Stromal cell of bone marrow (primary cell): ENCODE measurements at places on chromosomes 1 and 21.

GRCh38 chr21:35116777-35117176, 67.7 kb upstream of the RUNX1 start:
- DNase-seq: no peak

- DNase-seq: peak; percentile 23
Observed at GRCh38 chr21:17371450-17371849, 141.4 kb upstream of the CXADR start.

DNA sequence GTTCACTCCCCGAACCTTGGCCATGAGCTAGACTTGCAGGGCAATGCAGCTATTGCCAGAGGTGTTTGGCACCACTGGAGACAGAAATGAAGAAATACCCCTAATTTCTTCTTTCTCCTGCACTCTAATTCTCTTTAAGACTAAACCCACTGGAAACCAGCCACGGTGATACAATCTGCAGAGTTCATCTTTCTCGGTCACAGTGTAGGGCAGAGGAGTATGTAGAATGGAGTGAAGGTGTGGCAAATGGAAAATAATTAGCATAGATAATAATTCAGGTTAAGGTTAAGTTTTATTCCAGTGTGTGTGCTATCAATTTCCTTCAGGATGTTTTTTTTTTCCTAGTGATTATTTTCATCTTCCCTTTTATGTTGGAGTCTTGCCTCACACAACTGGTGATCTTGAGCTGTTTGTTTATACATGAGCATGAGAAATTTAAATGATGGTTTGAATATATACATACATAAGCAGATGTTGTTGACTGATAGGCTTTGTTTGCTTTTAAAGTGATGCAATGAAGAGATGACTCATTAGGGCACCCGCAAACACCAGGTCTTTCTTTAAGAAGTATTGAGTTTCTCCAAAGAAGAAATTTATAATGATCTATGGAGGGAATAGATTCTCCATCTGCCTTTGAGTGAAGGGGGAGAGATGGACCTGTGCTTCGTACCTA, 81.9 kb downstream of the SPATA17 start:
- no peak for DNase-seq

GRCh38 chr1:95584315-95584714, 350.3 kb downstream of the RWDD3 start:
- DNase-seq: no peak

GRCh38 chr1:18929686-18930085, 26.8 kb downstream of the IFFO2 start:
- DNase-seq: no peak

- DNase-seq: no peak
Observed at GRCh38 chr1:45850017-45850416, 46.6 kb downstream of the MAST2 start.

- peak; percentile 77 for DNase-seq
Observed at GRCh38 chr1:187001198-187001889, 172.6 kb downstream of the PLA2G4A start.

DNA sequence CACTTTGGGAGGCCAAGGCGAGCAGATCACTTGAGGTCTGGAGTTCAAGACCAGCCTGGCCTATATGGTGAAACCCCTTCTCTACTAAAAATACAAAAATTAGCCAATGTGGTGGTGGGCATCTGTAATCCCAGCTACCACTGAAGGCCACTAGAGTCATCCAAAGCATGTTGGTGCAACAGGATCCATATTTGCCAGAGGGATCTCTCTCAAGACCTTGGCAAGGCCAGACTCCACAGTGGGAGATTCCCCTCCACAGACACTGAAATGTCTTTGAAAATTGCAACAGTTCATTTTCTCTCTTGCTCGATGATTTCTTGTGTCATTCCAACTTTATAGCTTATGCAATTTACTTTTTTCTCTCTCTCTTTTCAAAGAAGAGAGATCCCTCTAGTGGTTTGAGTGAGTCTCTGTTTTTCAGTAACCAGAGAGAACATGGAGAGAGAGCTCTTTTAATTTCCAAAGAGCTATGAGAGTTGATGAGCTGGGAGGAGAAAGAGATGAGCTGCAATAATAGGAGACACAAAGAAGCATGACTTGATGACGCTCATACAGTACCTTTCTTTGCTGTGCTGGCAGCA, 176.8 kb upstream of the USP25 start:
- peak; percentile 28 for DNase-seq

GRCh38 chr1:71303617-71304041, 222.8 kb upstream of the ZRANB2 start:
- DNase-seq: no peak

- no peak for DNase-seq
Observed at GRCh38 chr1:2935751-2936390, 85.4 kb upstream of the ACTRT2 start.

DNA sequence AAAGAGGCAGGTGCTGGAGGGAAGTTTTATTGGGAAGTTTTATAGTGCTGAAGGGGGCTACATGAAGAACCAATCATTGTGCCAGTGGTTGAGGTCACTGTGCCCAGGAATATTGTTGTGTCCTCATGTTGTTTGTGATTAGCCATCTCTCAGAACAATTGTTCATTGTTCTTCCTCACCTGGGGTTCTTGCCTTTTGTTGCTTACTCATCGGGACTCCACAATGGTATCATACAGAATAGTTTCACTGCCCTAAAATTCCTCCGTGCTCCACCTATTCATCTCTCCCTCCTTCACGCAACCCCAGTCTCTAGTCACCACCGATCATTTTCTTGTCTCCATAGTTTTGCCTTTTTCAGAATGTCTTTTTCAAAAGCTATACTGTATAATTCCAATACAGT, 38.9 kb upstream of the CDC14A start:
- DNase-seq: no peak

DNA sequence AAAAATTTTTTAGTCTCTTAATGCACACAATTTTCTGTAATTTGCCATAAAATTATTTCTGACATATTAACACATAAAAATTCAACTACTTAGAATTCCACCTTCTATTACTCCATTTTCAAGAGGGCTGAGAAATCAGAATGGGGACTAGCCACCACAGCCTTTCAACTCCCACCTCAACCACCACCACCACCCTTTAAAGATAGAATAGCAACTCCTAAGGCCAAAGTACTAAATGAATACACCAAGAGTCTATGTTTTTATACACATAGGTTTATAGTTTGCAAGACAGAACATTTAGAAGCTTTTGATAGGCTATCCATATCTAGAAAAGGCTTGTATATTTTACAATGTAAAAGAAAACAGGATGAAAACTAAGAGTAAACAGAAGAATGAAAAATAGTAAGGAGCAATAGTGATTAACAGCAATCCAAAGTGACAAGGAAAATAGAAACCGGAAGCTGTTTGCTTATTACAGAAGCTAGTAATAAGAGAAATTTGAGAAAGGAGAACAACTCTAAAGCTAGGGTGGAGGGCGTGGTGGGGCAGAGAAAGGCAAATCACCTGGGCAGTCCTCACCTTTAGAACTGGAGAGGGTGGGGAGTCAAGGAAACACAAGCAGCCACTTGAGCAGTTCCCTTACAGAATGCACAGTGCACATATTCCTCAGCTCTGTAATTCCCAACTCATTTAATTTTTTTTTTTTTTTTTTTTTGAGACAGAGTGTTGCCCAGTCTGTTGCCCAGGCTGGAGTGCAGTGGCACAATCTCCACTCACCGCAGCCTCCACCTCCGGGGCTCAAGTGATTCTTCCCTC, 27.7 kb downstream of the EPS15 start:
- no peak for DNase-seq
